ENCODE measurements at places on chromosomes 2 and 18.

- H3K27ac ChIP-seq, result no peak overlapping the region
- no peaks in the 10 kb centered on the region for H3K36me3 ChIP-seq
- H3K27me3 ChIP-seq, result no peaks in the 10 kb centered on the region
- H3K4me1 ChIP-seq, result no peaks in the 10 kb centered on the region
- H3K4me3 ChIP-seq, result no peak overlapping the region
- DNase-seq, result no peak
These were observed 568.1 kb downstream of the KCNJ3 start for GRCh38 chr2:155266583-155266982.

GRCh38 chr2:22134421-22134820 is 1010.7 kb downstream of the TDRD15 start:
- H3K36me3 ChIP-seq, result no peaks in the 10 kb centered on the region
- H3K27ac ChIP-seq, result no peak overlapping the region
- no peak overlapping the region for H3K4me3 ChIP-seq
- DNase-seq, result no peak
- no peaks in the 10 kb centered on the region for H3K27me3 ChIP-seq

GRCh38 chr2:144812288-144812687 is 292.4 kb upstream of the ZEB2 start:
- H3K27ac ChIP-seq, result no peak overlapping the region
- H3K4me3 ChIP-seq, result no peak overlapping the region
- no peak for DNase-seq
- H3K27me3 ChIP-seq, result no peaks in the 10 kb centered on the region
- no peaks in the 10 kb centered on the region for H3K36me3 ChIP-seq
- H3K4me1 ChIP-seq, result no peaks in the 10 kb centered on the region

GRCh38 chr2:28469304-28469703 is 26.6 kb upstream of the PLB1 start:
- H3K4me1 ChIP-seq, result peaks cover 5% of the 10 kb centered on the region
- DNase-seq, result peak; percentile 76
- no peaks in the 10 kb centered on the region for H3K27me3 ChIP-seq
- no peaks in the 10 kb centered on the region for H3K36me3 ChIP-seq
- no peak overlapping the region for H3K27ac ChIP-seq
- no peak overlapping the region for H3K4me3 ChIP-seq

GRCh38 chr2:104286841-104287240 is 567.1 kb upstream of the POU3F3 start:
- no peaks in the 10 kb centered on the region for H3K27me3 ChIP-seq
- H3K27ac ChIP-seq, result no peak overlapping the region
- no peaks in the 10 kb centered on the region for H3K36me3 ChIP-seq
- DNase-seq, result no peak
- H3K4me3 ChIP-seq, result no peak overlapping the region

DNA sequence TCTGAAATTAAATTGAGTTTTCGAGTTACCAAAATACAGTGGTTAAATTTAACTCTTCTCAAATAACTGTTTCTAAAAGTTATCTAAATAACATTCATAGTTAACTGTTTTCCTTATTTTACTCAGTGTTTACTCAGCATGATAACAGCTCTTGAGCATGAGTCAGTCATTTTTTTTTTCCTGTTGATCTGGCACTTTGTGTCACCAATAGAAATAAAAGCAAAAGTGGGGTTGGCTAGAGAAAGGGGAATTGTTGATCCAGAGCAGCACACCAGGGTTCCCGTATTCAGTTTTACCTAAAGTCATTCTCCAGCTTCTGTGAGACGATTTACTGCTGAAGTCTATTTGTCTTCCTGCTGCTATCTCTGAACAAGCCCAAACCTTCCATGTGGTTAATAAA is 851.6 kb downstream of the DCC start:
- no peaks in the 10 kb centered on the region for H3K36me3 ChIP-seq
- no peaks in the 10 kb centered on the region for H3K4me1 ChIP-seq
- H3K27ac ChIP-seq, result no peak overlapping the region
- DNase-seq, result no peak
- no peak overlapping the region for H3K4me3 ChIP-seq

- H3K4me3 ChIP-seq, result no peak overlapping the region
- no peak overlapping the region for H3K27ac ChIP-seq
- H3K27me3 ChIP-seq, result no peaks in the 10 kb centered on the region
- H3K36me3 ChIP-seq, result no peaks in the 10 kb centered on the region
- H3K4me1 ChIP-seq, result peaks cover 19% of the 10 kb centered on the region
These were observed 67.5 kb downstream of the PLCL1 start for GRCh38 chr2:197871780-197872456.

Measured in GM23248 (cell line).